ENCODE measurements at places on chromosomes 1 and 21.

DNA sequence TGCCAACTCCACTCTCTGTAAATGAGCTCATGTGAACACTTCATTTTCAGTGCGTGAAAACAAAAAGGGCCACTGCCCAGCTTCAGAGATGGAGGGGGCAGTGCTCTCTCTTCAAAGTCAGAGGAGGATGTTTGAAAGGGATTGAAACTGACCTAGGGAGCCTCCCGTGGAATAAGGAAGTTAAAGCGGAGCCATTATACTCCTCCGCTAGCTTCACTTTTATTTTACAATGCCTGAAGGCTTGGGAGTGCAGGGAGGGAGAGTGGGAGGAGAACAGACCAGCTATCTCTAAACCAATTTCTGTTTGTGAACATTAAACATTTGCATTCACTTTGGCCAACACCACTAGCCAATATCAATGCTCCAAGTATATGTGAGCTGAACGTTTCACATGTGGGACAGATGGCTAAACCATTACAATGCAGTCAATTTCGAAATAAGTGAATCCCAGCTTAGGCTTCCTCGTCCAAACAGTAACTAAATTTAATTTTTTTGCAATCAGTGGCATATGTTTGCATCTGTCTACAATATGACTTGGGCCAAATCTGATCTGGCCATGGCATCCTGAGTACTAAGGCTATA lies 126.9 kb downstream of the ESRRG start:
- DNase-seq, result no peak

GRCh38 chr1:184187097-184187496 lies 135.6 kb downstream of the TSEN15 start:
- DNase-seq, result no peak

DNA sequence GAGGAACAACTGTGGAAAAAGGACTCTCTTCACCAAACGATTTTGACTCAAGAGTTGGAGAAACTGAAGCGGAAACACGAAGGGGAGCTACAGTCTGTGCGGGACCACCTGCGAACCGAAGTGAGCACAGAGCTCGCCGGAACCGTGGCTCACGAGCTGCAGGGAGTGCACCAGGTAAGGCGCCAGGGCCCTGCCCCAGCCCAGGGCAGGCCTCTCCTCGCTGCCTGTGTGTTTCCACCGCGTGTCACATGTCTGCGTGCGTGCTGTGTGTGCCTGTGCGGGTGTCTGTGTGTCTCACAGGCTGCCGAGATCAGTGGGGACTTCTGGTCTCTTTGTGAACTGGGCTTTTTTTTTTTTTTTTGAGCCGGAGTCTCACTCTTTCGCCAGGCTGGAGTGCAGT lies 43.0 kb downstream of the PCNT start:
- DNase-seq, result no peak

DNA sequence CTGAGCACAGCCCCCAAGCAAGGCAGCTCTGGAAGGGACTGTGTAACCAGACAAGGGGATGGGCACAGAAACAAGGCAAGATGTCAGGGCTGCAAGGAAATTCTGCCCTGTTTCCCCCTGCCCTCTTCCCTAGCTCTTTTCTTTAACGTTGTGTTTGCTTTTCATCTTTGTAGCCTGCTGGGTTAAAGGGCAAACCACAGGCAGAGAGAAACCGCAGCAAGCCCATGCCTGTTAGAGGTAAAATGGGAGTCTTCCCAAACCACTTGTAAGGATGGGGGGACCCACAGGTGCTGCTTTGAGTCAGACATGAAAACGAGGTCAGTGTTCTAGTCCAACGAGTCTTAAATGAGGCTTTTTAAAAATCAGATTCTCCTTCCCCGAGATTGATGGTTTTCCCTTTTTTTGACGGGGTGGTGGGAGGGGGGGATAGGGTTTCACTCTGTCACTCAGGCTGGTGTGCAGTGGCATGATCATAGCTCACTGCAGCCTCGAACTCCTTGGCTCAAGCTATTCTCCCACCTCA lies 13.3 kb downstream of the TGFBR3 start:
- no peak for DNase-seq

- DNase-seq, result no peak
Observed at GRCh38 chr1:21168444-21168843, 8.3 kb downstream of the EIF4G3 start.

DNA sequence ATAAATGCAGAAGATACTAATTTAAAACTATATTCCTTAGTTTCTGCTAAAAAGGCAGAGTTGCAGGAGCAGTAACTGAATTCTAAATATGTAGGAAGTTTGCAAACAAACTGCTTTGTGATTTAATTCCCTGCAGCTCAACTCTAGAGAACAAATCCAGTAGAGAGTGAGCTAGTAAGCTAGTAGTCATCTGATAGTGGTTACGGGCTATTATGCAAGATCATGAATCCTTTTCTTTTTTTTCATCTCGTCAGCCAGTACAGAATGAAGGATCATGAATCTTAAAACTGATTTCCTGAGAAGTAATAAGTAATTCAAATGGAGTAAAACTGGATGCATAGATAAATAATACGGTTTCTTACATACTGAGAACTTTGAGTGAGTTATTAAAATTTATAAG lies 3.3 kb downstream of the DPH5 start:
- DNase-seq, result no peak

DNA sequence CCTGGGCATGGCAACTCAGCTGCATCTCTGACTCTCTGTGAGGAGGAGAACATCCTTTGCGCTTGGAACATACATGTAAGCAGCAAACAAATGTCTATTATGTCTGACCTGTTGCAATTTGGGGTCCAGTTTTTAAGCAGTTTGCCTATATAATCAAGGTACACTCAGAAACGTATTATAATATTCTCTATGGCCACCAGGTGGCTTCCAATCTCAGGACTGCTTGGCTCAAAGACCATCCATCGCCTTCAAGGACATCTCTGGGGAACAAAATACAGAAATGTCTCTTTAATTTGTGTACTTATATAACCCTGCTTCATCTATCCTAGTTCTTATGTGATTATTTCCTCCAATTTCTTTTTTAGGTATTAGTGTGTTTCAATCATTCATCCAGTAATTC lies 227.2 kb downstream of the OLFM3 start:
- DNase-seq, result no peak

DNA sequence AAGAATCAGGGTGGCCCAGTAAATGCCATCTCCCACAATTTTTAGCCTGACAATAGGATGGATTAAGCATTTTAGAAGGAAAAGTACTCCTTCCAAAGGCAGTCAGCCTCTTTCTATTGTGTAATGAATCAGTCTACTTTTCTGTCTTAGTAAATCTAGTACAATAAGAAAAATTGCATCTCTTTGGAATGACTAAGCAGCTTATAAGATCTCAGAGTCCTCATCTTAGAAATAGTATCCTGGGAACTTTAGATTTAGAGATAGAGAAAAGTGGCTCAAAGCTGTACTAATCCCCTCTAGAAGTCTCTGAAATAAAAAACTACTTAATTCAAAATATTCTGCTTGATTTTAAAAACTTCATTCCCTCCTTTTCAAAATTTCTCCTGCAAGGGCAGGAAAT lies 81.4 kb downstream of the SLC44A5 start:
- no peak for DNase-seq

- no peak for DNase-seq
Observed at GRCh38 chr1:48109390-48110013, 112.3 kb upstream of the TRABD2B start.

DNA sequence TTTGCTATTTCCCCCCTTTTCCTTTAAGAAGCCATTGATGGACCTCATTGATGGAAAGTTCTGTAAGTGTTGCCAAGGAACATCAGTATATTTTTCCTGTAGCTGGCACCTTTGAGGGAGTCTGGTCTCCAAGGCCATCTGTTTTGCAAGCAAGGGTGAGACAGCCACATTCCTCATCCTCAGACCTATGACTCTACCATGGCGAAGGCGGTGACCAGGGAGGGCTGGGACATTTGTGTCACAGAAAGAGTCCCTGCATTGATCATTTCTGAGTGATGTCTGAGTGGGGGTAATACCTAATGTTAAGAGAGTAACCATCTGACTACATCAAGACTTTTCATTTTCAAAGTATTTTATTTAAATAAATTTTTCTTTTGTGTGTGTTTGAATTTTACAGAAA lies 35.4 kb downstream of the KIAA0040 start:
- DNase-seq, result no peak

- DNase-seq, result no peak
Observed at GRCh38 chr1:76278711-76279100, 204.2 kb downstream of the ST6GALNAC3 start.

DNA sequence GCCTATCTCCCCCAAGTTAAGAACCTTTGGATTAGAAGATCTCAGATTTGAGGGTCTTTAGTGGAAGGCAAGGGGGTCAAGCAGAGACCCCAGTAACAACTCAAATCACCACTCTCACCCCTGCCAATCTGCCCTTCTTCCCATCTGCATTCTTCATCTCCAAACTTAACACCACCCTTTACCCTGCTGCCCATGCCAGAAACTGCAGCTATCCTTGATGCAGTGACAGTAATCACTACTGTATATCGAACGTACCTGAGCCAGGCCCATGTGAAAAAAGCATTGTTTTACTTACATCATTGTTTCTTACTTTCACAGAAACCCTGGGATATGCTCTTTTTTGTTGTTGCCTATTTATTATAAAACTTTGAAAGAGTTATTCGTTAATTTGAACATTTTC lies 26.5 kb downstream of the NSUN4 start:
- no peak for DNase-seq

GRCh38 chr1:93919780-93920179 lies 10.6 kb upstream of the GCLM start:
- no peak for DNase-seq

- no peak for DNase-seq
Observed at GRCh38 chr1:68623700-68624099, 126.8 kb upstream of the DEPDC1 start.

DNA sequence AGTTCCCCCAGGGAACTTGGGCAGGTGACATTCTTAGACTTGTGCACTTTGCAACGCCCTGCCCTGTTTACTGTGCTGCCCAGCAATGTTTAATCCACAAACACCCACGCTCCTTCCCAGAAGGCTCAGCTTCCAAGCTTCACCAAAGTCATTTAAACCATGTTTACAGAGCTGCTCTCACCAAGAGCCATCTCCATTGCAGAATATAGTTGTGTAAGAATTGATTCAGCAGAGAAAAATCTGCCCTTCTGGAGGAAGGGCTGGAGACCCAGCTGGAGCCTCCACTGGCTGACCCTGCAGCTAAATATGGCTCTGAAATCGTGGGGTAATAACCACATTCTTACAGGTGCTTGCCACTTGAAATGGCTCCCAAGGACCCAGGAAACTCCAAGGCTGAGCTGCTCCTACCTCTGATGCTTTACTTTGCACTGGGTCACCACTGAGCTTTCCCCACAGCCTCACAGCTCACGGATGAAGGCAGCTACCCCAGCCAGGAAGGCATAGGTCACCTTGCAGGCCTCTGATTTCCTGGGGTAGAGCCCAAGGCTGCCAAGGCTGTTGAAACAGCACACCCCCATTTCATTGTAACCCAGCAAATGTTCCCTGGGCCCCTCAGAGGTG lies 8.7 kb downstream of the CAPN2 start:
- no peak for DNase-seq

- no peak for DNase-seq
Observed at GRCh38 chr21:45267390-45267760, 20.3 kb downstream of the POFUT2 start.

DNA sequence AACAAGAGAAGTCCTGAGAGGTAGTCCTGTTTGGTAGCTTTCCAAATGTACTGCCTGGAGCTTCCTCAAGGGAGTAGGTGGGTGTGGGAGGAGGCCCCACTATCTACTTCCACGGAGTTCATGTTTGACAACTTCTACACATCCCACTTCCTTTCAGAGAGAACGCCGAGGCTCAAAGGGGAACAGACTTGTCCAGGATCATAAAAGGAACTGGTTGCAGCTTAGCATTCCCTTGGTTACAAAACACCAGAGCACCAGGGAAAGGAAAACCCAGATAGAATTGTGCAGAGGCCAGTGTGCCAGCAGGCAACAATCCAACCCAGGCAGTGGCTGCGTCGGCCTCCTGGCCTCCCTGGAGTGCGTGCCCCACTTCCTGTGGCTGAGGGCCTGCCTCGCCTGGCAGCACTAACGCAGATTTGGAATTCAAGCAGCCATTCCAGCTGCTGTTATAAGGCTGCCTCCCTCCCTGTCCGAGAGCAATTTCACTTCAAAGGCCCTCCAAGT lies 4.2 kb upstream of the RAP1GAP start:
- no peak for DNase-seq

DNA sequence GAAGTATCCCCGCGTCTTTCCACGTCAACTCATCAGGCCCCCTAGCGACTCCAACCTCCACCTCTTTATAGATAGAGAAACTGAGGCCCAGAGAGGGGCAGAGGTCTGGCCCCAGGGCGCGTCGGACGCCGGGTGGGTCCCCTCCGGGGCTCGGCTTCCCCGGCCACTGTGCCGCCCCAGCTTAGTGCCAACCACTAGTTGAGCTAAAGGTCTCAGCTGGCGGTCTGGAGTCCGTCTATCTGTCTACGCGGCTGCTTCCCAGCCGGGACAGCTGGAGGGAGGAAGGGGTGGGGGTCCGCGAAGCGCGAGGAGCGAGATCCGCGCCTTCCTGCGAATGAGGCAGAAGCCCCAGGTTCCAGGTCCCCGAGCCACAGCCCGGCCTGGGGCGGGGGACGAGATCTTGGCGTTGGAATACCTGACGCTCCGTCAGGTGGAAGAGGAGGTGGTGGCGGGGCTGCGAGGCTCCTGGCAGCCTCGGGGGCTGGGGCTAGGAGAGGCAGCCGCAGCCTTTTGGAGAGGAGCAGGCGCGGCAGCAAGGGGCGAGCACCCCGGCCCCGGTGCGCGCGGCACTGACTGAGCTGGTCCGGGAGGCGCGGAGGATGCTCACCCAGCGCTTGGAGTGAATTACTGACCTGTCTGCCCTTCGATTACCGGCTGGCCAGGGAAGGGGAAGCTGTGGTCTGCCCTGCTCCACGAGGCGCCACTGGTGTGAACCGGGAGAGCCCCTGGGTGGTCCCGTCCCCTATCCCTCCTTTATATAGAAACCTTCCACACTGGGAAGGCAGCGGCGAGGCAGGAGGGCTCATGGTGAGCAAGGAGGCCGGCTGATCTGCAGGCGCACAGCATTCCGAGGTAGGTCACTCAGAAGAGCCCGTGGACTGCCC lies 937 bp downstream of the PODN start:
- DNase-seq, result no peak
